Smooth muscle cell of the umbilical artery (primary cell): ENCODE measurements at places on chromosomes 6 and 20. TPM values are rescaled to one million over a fixed set of nuclear protein-coding genes. Genes with fewer than 3 reads are reported as not detected.

The TRMT11 gene
- 28.1 and 28.2 TPM in 2 replicates for total RNA-seq

The OR2B6 gene
- total RNA-seq, result not detected in 2 replicates

The KAT14 gene
- 10.8 and 15.1 TPM in 2 replicates for total RNA-seq

The ZNF322 gene
- total RNA-seq, result 14.9 and 19.9 TPM in 2 replicates

The SLC4A11 gene
- 1.2 and 1.9 TPM in 2 replicates for total RNA-seq

The TBXT gene
- total RNA-seq, result not detected in 2 replicates

The NRSN1 gene
- not detected in 2 replicates for total RNA-seq

The SLC22A3 gene
- total RNA-seq, result 142 and 243 TPM in 2 replicates

The NKX2-2 gene
- not detected in 2 replicates for total RNA-seq

The RIMS1 gene
- 0.89 and 3.6 TPM in 2 replicates for total RNA-seq

The NOX3 gene
- not detected in 2 replicates for total RNA-seq

The IL17A gene
- total RNA-seq, result not detected in 2 replicates

The CST2 gene
- not detected in 2 replicates for total RNA-seq

The FAM162B gene
- not detected in 2 replicates for total RNA-seq

The CFAP61 gene
- total RNA-seq, result 0.32 TPM in 1 of 2 replicates, not detected in the other

The IPCEF1 gene
- total RNA-seq, result not detected in 2 replicates

The BPIFB1 gene
- total RNA-seq, result not detected in 2 replicates

The COL9A1 gene
- total RNA-seq, result not detected in 2 replicates

The HTR1E gene
- total RNA-seq, result not detected in 2 replicates

The CAGE1 gene
- under 0.01 TPM in 1 of 2 replicates, not detected in the other for total RNA-seq

The TBX18 gene
- total RNA-seq, result 3.6 and 14.5 TPM in 2 replicates
